ENCODE measurements at places on chromosomes 3 and 15.

GRCh38 chr3:24259901-24260512, 234.6 kb downstream of the THRB start:
- no peak for DNase-seq

DNA sequence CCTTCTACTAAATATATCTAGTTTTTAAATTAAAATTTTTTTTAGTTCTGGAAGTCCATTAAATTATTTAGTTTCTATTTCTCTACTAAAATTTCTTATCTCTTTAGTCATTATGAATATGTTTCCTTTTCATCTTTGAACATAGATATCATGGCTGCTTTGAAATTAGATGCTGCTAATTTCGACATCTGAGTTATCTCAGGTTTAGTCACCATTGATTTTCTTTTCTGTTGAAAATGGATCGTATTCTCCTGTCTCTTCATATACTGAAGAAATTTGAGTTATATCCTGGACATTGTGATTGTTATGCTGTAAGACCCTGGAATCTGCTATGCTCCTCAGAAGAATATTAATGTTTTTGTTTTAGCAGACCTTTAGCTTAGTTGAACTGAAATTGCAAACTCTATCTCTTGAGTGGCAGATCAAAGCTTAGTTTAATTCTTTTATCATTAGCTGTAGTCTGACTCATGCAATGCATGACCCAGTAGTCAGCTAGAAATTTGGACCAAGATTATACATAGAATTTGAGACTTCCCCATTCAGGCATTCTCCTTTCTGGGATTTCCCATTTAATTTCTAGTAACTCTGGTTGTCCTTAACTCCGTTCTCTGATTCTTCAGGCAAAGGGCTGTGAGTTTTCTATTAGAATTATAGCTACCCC, 439.8 kb upstream of the IL12A start:
- no peak for DNase-seq

DNA sequence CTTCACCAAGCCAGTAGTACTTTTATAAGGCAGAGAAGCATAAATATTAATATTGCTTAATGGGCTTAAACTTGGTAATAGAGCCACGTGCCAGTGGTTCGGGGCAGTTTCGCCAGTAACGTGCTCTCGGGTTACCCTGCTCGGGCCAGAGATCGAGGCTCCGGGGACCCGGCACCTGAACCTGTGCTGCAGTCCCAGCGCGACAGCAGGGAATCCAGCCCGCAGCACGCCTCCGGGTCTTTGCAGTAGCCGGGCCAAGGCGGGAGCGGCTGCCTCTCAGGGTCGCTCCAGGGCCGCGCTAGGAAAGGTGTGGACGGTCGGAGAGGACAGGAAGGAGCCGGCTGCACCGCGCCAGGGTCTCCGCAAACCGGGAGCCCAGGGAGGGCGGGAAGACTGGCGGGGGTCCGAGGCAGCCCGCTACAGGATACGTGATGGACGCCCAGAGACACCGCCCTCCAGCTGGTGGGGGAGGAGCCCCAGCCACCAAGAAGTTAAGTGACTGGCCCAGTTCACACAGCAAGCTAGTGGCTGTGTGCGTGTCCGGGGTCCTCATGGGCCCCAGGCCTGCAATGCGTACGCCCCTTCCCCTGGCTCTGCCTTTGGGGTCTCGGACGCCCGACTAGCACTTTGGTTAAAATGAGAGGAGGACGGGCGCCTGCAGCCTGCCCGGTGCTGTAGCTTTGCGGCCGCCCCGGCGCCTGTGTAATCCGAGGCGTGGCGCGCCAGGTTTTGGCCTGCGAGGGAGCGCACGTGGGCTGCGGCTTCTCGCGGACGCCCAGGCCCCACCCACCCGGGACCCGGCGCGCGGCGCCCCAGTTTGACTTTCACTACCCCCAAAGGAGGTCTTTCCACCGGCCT, 1.2 kb upstream of the PDE8A start:
- DNase-seq = peak; percentile 78

DNA sequence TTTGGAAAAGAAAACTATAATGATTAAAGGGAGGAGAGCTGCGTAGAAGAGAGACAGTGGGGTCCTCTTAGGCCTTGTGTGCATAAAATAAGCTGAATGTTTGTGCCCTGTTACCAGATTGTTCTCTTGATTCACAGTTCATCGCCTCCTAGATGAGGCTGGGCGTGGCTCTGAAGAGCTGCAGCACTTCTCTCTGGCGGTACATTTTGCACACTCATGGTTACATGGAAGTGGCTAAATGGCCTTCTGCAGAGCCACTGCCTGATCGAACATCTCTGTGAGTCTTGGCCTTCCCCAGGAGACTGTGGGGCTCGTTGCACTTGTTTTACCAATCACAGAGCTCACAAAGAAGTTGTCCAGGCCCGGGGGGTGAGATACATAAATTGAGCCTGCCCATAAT, 208.8 kb downstream of the GABRG3 start:
- DNase-seq = no peak

- DNase-seq = no peak
These were observed 312.0 kb upstream of the CCDC54 start for GRCh38 chr3:107065094-107065861.

- DNase-seq = no peak
These were observed 30.3 kb downstream of the SYNM start for GRCh38 chr15:99135194-99135593.

DNA sequence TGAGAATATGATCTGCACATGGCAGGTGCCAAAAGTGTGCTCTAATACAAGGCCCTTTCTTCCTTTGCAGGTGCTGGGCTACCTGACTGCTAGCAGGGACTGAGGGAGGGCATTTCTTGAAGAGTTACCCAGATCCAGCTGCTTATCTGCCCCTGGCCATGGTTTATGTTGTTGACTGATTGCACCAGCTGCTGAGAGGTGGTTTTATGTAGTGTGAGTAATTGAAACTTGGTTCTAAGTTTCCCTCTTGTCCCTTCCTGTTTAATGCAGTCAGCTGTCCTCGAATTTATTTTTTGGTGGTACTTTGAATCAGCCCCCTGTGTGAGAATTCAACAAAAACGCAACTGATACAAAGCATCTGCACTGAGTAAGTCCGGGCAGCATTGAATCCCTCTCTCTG, 288.3 kb upstream of the C2CD4B start:
- DNase-seq = peak; percentile 25

DNA sequence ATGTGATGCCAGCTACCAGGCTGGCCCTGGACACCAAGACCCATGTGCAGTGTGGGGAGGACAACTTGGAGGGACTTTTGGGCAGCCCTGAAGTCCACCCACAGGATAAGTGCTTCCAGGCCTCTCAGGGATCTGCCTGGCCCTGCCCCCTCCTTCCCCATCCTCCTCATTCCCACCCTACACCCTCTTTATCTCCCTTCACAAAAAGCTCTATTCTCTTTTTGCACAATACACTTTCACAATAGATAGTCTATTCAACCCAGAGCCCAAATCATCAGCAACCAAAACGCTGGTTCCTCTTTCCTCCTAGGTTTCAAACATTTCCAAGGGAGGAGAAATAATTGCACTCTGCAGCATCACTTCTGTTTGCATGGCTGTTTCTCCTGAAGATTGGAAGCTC, 7.8 kb upstream of the ZNF710 start:
- DNase-seq = no peak

DNA sequence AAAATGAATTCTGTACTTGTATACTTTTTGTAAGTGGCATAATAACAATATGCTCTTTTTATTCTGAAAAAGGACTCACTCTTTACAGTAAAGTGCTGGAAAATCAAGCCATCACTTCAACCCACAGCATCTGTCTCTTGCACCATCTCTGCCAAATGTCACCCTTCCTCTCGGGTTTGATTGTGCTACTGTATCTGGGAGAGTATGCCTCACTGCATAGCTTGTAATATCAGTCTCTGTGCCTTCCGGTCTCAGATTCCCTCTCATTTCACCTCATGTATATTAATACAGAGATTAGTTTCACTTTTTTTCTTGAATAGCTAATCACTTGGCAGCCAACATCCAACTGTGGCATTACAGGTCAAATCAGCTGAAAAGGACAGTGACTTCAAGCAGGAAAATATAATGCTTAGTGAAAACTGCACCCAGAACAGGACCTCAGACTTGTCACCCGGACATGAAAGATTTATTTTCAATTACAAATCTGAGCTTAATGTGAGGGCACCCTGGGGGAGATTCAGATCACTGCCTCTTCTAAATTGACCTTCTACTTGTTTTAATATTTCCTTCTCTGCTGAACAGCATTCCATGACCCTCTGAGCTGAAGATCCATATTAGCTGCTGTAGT, 605.8 kb upstream of the NAALADL2 start:
- no peak for DNase-seq

DNA sequence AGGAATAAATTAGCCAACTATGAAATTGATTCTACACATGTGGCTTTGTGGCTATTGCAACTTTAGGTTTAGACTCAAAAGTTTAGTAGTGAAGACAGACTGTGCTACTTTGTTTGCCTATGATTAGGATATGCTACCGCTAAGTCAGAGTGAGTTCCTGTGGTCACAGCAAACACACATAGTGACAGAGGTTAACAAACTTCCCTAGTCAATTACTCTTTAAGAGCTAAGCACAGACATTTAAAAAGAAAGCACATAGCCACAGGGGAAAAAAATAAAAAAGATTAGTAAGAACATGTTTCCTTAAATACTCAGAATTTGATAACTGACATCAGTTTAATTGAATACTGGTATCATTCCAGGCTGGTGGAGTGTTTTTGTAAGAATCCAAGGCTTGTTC, 207.1 kb downstream of the GBE1 start:
- peak; percentile 51 for DNase-seq

GRCh38 chr3:124034844-124035152, 42.9 kb upstream of the ROPN1 start:
- no peak for DNase-seq

GRCh38 chr3:106048946-106049481, 180.2 kb upstream of the CBLB start:
- no peak for DNase-seq

GRCh38 chr3:43949594-43949993, 258.9 kb downstream of the ABHD5 start:
- no peak for DNase-seq

- no peak for DNase-seq
These were observed 35.0 kb upstream of the HES1 start for GRCh38 chr3:194100856-194101390.

DNA sequence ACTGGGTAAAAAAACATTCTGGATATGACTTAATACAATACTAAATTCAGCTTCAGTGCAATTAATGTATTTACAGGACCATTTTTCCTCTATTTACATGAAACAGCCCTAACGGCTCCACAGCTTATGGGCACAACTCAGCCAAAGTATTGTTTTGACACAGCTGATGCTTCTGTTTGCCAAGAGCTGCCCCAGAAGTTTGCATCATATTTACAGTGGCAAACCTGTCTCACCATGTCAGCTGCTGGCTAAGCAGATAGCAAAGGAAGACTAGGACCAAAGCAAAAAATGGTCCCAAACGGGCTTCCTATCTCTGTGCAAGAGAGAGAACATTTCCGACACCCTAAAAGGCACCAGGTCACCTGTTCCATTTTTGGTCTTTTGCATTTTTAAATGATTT, 94.5 kb downstream of the ADAMTS9 start:
- no peak for DNase-seq

- no peak for DNase-seq
These were observed 352.5 kb upstream of the GRM7 start for GRCh38 chr3:6508410-6508759.

GRCh38 chr3:152175528-152175889, 93.2 kb upstream of the MBNL1 start:
- DNase-seq = peak; percentile 86

DNA sequence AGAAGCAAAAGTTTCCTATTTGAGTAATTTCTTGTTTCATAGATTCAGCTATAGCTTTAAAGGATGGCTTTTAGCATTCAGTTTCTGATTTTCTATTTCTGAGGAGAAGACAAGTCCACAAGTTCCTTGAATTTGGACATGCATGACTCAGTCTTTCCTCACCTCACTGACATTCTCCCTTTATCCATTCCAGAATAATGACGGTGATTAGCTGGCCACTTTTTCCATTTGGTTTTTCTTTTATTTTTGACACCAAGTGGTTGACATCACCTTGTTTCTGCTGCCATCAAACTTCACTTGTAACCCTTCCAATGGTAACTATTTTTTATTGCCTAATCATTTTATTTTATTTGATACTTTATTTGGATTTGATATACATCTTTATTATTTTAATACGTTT, 404.4 kb upstream of the KCNMB2 start:
- peak; percentile 60 for DNase-seq

All from AG10803 (cell line).